ENCODE measurements at places on chromosomes 7 and 10.

- DNase-seq = no peak
Observed at GRCh38 chr10:106304056-106304455, 860.5 kb downstream of the SORCS1 start.

- no peak for DNase-seq
Observed at GRCh38 chr7:99422186-99422585, 13.4 kb downstream of the BUD31 start.

DNA sequence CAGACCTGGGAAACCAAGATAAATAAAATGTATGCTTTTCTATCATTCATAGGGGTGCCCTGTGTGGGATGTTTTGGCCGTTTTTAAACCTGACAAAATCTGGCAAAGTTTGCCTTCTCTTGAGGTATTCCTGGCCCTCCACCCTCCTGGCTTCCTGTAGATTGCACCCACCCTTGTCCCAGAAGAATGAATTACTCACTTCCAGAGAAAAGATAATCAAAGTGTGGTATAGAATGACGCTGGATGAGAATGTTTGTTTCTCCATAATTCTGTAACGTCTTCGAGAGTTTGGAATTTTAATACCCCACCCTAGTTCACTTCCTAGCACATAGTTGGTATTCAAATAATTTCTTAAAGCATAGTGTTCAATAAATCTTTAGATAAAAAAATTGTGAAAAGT is 519.7 kb upstream of the PFKP start:
- DNase-seq = no peak

GRCh38 chr10:132562916-132563456 is 25.4 kb downstream of the INPP5A start:
- DNase-seq = no peak

- DNase-seq = peak; percentile 68
Observed at GRCh38 chr10:43299579-43299978, 32.7 kb upstream of the RASGEF1A start.

DNA sequence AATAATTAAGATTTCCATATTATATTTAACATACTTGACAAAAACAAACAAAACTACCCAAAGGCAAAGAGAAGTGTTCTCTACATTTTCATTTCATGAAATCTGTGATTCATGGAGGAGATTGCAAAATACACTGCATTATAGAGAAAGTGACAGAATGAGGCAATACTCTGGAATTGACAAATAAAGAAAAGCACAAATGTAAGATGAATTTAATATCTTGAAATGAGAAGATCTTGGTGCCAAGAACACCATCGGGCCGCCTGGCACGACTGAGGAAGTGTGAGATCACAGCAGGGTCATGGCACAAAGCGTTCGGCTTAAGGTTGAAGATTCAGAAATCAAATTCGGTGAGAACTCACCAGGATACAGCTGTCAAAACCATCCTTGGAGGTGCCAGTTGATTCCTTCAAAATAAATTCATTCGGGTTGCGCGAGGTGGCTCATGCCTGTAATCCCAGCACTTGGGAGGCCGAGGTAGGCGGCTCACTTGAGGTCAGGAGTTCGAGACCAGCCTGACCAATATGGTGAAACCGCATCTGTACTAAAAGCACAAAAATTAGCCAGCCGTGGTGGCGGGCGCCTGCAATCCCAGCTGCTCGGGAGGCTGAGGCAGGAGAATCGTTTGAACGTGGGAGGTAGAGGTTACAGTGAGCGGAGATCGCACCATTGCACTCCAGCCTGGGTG is 174.0 kb upstream of the PFKP start:
- no peak for DNase-seq

DNA sequence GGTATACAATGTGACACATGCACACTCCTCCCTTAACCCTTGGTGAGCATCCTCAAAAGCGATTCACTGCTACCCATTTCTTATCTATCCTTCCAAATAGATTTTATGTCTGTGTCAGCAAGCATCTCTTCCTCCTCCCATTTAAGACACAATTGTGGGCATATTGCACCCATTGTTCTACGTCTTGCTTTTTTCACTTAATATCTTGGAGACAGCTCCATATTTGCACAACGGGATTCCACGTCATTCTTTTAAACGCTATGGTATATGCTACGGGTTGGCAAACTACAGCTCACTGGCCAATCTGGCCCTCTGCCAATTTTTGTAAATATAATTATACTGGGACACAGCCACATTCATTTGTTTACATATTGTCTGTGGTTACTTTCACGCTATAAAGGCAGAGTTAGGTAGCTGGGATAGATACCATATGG is 88.6 kb downstream of the RNF216 start:
- DNase-seq = no peak

GRCh38 chr10:72890086-72890485 is 3.5 kb upstream of the OIT3 start:
- no peak for DNase-seq

DNA sequence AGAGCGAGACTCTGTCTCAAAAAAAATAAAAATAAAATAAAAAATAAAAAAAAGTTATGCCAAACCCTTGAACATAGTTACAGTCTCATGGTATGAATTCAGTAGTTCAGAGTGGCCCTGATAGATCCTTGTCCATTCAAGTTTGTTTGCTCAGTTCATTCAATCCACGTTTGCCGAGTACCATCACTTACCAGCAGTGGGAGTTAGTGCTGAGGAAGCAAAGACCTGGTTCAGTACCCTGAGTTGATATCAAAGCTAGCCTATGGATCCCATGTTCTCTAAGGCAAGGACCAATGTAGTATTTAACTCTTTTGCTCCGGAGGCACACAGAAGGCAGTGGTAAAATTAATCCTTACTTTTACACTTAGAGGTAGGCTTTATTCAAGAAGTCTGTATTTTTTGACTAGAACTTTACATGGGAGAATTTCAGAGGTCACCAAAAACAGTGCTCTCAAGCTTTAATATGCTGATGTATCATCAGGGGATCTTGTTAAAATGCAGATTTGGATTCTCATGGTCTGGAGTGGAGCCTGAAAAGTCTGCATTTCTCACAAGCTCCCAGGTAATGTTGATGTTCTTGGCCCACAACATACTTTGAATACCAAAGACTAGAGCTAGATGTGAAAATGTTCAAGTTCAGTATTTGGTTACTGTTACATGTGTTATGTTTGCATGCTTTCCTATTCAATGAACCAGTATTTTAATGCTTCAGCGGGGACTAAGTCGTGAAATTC is 38.1 kb upstream of the HBP1 start:
- DNase-seq = no peak

GRCh38 chr7:143229054-143229790 is 7.4 kb downstream of the TAS2R40 start:
- DNase-seq = no peak

DNA sequence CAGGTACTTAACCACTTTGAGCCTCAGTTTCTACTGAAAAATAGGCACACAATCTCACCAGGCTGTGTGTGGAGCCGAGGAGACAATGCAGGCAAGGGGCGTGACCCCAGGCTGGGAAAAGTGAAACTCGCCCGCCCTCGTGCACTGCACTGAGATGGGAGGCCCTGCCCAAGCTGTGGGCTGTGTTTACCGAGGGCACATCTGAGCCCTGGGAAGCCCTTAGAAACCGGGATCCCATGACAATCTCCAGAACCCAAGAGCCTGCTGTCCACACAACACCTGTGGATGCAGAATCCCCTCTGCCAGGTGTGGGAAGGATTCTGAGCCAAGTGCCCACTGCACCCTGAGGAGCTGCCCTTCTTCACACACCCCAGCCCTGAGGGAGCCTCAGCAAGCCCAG is 198.3 kb downstream of the GRID1 start:
- no peak for DNase-seq

DNA sequence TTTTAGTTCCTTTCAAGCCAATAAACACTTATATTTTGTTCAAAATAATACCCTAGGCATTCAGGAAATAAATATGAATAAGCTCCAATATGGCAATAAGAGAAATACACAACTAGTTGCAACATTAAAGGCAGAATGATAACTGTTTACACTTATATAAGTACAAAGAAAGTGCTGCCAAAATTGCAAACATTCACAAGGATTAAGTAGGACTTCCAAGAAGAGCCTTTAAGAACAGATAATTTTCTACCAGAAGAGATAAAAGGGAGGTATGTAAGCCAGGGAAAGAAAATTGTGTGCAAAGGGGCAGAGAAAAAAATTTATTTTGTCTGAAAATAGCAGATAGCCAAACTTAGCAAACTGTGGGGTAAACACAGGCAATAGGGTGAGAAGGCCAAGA is 83.8 kb downstream of the CTNNA3 start:
- DNase-seq = no peak

GRCh38 chr10:132096863-132097478 is 31.2 kb downstream of the JAKMIP3 start:
- no peak for DNase-seq

DNA sequence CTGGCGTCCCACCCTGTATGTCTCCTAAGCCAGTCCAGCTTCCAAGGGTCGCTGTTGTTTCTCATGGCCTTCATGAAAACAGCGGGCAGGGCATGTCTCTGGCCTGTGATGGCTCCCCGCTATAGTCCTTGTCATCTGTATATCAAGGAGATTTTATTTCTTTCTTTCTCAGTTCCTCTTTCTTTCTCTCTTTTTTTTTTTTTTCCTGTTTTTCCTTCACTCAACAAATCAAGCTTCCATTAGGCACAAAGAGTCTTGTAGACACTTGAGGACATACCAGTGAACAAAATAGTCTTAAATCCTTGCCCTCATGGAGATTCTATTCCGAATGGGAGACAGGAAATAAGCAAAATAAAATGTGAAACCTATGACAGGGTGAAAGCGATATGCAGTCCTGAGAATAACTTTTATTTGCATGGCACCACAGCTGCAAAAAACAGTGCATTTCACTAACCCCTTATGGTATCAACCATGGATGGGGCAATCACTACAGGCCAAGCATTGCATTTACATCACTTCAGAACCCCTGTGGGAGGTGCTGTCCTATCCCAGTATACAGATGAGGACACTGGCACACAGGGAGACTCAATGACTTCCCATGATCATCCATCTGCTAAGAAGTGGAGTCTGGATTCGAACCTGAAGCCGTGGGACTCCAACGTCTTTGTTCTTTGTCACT is 50.7 kb downstream of the SYPL1 start:
- no peak for DNase-seq
